ENCODE measurements at places on chromosomes 4 and X. TPM values are rescaled to one million over a fixed set of nuclear protein-coding genes. Genes with fewer than 3 reads are reported as not detected.

ADGRG2 gene
- total RNA-seq = 4.5 TPM

USP17L19 gene
- total RNA-seq = not detected

GRK4 gene
- 4.9 TPM for total RNA-seq

FREM3 gene
- 0.23 TPM for total RNA-seq

ALB gene
- 25,578 TPM for total RNA-seq

RAI2 gene
- total RNA-seq = 2.2 TPM

TMSB15B gene
- 6.8 TPM for total RNA-seq

RPL39 gene
- 6,564 TPM for total RNA-seq

DNA sequence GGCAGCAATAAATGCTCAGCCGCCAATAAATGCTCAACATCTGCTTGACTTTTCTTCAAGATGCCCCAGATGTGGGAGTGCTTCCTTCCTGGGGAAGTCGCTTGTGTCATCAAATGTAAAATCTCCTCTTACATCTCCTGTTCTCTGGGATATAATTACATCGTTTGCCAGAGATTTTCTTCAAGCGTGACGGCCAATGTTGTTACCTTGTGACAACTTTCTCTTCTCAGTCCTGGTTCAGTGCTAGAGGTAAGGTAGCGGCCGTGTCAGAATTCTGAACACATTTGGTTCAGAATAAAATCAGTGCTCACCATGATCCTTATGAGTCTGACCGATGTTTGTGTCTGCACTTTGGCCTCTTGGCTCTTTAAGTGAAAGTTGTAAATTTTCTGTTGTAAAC lies 102.5 kb downstream of the ASMT start:
- no peak for DNase-seq

DNA sequence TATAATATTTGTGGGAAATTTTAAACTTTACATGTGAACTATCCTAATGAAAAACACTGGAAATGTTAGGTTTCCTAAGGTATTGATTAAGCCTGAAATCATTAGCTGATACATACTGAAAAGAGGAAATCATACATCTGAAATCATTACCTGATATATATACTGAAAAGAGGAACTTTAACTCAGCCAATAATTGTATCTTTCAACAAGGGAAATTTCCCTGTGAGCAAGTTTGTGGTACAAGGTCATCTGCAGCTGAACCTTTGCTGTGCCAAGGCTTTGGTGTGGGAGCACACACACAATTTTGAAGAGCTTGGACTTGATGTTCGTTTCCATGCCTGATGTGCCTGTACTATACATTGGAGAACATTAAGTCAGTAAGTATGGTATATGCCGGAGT lies 131.9 kb upstream of the USP9X start:
- no peak for DNase-seq

DNA sequence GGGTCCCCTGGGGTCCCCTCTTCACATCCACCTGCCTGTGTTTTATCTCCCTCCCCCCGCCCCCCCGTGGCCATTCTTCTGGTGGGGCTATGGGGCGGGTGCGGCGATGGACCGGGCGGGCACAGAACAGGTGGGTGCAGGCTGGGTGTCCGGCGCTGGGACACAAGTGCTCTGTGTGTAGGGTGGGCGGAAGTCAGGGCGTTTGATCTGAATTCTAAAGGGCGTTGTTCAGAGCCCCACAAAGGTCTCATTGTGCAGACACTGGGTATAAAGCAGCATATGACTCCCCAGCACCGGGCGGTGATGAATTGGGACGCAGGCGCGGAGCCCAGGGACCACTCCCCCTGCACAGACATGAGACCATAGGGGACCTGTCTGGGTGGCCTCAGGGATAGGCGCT lies at the start of gene GJB1:
GJB1 (plus strand) TSS at position 296 of the 400 bp plus-strand sequence. CDS start 484 bp downstream, outside the sequence.
- DNase-seq = no peak

DNA sequence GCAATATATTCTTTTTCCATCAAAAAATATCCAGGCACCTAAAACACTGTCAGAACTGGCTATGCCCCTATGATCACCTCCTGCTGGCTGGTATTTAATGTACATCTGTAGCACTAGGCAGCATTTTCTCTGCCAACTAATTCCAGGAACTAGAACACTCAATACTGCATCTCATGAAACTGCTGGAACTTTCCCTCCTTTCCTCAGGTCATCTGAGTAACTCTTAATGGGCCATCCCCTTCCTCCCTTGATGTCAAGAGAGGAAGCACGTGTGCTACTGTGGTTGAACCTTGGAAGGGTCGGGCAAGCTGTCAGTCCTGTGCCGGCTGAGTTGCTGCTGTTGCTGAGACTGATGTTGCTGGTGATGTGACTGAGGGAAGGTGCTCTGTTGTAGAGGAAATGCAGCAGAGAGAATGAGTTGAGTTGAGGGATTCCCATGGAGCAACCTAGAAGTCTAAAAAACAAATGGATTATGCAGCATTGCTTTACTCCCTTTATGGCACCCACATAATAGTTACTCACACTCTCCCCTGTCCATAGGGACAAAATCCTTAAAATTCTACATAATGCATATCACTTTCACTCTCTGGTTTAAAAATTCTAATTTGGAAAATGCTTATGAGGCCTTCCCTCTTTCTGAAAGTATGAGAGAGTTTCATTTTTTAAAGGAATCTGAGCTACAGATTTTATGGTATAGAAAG lies 39.5 kb downstream of the TMEM165 start:
- peak; percentile 30 for DNase-seq

- DNase-seq = no peak
These were observed 90.5 kb upstream of the PRPS2 start for GRCh38 chrX:12700745-12701144.

DNA sequence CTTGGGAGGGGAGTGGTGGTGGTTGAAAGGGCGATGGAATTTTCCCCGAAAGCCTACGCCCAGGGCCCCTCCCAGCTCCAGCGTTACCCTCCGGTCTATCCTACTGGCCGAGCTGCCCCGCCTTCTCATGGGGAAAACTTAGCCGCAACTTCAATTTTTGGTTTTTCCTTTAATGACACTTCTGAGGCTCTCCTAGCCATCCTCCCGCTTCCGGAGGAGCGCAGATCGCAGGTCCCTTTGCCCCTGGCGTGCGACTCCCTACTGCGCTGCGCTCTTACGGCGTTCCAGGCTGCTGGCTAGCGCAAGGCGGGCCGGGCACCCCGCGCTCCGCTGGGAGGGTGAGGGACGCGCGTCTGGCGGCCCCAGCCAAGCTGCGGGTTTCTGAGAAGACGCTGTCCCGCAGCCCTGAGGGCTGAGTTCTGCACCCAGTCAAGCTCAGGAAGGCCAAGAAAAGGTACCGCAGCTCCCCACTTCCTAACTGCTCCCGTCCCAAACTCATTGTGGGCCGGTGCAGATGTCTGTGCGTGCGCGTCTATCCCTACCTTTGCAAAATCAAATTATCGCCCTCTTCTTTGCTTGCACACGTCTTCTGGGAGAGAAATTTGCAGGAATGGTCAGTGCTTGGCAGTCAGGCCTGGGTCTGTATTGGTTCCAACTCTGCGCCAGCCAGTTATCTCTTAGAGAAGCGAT lies 533 bp downstream of the IL15 start:
- DNase-seq = peak; percentile 70

DNA sequence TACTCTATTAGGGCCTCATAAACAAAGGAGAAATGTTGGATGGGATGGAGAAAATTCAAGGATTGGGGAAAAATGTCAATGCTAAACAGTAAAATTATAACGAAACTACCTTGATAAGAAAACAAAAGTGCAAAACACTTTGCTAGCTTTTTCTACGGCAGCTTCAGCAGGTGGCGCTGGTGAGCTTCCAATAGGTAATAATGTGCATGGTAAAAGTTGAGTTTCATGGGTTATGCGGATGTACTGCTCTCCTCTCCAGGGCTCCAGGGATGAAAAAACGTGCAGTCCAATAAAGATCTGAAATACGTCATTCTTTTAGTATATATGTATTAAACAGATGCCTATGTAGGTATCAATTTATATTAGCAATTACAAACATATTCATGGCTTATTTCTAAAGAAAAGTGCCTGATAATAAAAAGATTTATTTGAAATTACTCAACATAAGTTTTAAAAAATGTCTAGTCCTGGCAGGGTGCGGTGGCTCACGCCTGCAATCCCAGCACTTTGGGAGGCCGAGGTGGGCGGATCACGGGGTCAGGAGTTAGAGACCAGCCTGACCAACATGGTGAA lies 239.6 kb downstream of the GRXCR1 start:
- peak; percentile 85 for DNase-seq

- DNase-seq = no peak
These were observed 535 bp downstream of the WAS start for GRCh38 chrX:48684134-48684533.

DNA sequence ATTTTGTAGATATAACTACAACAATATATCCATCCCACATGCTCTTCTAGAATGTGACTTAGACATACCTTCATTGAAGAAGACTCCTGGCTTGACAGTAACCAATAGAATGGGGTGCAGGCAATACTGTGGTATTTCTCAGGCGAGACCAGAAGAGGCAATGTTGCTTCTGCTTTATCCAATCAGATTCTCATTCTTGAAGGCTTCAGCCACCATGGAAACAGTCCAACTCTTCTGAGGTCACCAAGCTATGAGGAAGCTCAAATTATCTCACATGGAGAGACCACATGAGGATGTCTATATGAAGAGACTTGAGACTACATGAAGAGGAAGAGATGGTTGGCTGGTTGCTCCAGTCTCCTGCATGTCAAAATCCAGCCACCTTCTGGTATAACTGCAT lies 469.9 kb downstream of the PCDH10 start:
- DNase-seq = no peak

DNA sequence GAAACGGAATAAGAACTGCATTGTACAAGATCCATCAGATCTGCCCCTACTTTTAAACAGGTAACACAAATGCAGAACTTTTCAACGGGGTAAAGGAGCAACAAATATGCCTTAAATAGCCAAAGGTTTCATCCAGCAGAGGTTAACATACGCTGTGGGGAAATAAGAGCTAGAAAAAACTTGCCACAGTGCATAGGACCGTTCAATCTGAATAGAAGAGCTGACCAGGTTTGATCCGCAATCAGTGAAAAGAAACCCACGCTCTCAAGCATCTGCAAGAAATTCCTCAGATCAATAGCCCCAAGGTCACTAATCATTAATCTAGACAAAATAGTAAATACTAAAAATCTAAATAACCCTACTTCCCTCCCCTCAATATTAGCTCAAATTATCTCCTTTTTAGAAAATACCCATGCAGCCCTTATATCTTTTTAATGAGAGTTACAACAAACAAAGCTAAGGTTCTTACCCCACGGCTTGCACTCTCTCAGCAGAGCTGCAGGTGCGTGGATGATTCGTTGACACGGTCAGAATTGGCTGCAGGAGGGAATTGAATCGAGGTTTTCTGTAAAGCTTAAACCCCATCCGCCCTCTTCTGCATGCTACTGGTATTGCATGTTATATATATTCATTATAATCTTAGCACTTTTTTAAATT lies at the start of gene TLR10:
TLR10 (minus strand) TSS at position 539 of the 657 bp plus-strand sequence. CDS start 7,400 bp downstream, outside the sequence.
- peak; percentile 75 for DNase-seq

- no peak for DNase-seq
These were observed 45.1 kb upstream of the SLC4A4 start for GRCh38 chr4:71293705-71294104.

DNA sequence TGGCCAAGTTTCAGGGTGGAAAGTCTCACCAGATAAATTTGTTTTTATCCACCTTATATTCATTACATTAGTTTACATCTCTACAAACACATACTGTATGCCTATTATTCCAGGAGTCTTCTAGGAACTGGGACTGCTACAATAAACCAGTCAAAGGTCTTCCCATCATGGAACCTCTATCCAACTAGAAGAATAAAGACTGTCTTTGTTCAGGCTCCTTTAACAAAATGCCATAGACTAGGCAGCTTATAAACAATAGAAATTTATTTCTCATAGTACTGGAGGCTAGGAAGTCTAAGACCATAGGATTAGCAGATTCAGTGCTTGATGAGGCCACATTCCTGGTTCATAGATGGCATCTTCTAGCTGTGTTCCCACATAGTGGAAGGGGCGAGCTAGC lies 61.6 kb downstream of the PACRGL start:
- no peak for DNase-seq

Measured in hepatocyte (in vitro differentiated cells).